Tongue (tissue), 3 donors: ENCODE measurements at places on chromosomes 12 and 14.
A peak's percentile ranks its signal among the peaks of the same experiment; 100 is the strongest.

DNA sequence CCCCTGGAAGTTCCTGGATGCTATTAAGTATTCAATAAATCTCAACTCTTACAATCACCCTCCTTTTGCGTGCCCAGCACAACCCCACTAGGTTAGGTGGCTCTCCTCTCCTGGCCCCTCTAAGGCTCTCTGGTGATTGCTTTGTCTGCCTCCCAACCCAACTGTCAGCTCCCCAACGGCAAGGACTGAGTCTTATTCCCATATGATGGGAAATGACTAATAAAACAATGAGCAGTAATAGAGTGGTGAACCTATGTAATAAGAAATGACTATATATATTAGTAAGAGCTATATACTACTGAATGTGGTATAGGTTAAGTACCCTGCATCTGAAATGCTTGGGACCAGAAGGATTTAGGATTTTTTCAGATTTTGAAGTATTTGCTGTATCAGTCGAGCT lies 8.1 kb downstream of the APPL2 start:
- no peak for DNase-seq

- no peak for DNase-seq
Observed at GRCh38 chr12:131264635-131265034, 310.9 kb downstream of the ADGRD1 start.

DNA sequence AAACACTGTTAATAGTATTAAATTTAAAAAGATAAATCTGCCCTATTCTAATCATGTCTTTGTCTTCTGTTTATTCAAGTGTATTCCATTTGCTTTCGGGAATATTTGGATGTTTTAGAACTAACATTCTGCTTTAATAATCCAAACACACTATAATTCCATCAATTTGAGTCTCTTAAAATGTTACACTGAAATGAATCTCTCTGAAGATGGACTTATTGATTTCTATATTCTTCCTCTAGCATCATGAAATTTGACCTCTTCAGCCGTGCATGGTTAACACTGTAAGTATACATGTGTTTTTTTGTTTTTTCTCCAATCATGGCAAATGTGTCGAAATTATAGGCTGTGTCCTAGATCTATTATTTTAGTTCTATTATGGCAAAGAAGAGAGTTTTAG lies 339.2 kb downstream of the ACSS3 start:
- DNase-seq = no peak

DNA sequence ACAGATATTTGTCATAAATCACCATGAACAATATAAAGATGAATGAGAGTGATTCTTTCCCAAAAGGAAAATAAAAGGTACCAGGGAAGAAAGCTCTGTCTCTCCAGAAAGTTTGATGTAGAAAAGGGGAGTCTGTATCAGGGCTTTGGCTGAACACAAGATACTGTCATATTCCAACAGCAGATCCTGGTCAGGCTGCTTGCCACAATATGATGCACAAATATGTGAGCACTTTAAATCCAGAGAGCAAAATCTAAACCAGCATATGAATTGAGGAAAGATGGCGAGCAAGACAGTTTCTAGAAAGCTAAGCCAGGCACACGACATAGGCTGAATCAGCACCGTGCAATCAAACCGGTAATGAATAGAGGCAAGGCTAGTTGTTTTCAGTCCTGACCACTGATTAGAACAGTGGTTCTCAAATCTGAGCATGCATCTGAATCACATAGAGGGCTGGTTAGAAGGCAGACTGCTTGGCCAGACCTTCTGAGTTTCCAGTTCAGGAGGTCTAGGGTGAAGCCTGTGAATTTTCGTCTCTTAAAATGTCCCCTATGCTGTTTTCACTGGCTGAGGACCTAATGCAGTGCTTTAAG lies 60.7 kb downstream of the PLCZ1 start:
- DNase-seq = no peak

GRCh38 chr14:94897561-94897960 lies 127.6 kb upstream of the GSC start:
- peak; percentile 50 for DNase-seq

DNA sequence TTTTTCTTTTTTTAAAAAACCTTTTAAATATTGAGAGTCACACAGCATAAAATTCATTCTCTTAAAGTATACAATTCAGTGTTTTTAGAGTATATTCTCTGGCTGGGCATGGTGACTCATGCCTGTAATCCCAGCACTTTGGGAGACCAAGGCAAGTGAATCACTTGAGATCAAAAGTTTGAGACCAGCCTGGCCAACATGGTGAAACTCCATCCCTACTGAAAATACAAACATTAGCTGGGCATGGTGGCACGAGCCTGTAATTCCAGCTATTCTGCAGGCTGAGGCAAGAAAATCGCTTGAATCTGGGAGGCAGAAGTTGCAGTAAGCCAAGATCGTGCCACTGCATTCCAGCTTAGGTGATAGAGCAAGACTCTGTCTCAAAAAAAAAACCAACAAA lies 68.4 kb upstream of the BCAT1 start:
- DNase-seq = no peak

DNA sequence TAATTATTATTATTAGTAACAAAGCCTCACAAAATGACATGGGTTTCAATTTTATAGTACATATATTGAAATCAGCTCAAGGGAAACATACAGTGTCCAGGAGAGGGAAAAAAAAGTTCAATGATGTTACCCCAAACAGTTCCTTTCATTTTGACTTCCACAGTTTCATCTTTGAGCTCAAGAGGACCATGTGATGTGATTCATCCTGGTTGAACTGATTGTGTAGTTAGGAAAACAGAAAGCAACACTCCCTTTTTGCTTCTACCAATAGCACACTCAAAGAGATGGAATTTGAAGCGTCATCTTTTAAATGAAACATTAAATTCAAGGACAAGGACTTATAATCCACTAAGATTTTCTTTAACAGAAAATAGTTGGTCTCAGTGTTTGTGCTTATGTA lies 461.0 kb downstream of the FOXG1 start:
- no peak for DNase-seq

GRCh38 chr14:30584058-30584630 lies 25.2 kb downstream of the G2E3 start:
- DNase-seq = no peak

DNA sequence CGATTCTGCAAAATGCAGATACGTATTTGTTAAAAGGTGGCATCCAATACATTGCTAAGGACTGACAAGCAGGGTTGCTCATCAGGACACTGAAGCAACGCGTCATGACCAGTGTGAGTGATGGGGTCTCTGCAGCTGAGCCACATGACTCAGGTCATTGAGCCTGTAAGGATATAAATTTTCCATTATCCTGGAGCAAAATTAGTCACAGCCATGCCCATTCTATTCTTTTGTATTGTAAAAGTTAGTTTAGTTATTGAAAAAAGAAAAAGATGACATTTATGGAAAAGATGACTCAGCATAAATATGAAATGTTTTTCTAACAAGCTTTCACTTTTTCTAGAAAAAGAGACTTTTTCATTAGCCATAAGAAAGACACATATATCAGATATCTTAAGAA lies 268.0 kb upstream of the TMEM132C start:
- DNase-seq = no peak

DNA sequence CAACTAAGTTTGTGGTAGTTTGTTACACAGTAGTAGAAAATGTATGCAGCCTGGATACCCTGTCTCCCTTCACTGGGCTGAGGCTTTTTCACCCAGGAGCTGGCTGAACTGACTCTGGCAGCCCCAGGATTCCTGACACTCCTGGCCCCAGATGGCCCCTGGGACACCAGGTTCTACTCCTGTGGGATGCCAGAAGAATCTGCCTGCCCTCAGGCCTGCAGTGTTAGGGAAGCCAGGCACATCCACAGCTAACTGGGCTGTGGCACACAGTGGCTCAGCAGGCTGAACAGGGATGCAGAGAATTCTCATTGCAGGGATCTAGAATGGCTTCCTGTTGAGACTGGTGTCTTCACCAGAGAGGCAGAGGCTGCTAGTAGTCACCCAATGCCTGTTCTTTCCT lies 8.5 kb downstream of the IFI27 start:
- no peak for DNase-seq

- no peak for DNase-seq
Observed at GRCh38 chr14:80978403-80978802, 23.0 kb downstream of the TSHR start.

DNA sequence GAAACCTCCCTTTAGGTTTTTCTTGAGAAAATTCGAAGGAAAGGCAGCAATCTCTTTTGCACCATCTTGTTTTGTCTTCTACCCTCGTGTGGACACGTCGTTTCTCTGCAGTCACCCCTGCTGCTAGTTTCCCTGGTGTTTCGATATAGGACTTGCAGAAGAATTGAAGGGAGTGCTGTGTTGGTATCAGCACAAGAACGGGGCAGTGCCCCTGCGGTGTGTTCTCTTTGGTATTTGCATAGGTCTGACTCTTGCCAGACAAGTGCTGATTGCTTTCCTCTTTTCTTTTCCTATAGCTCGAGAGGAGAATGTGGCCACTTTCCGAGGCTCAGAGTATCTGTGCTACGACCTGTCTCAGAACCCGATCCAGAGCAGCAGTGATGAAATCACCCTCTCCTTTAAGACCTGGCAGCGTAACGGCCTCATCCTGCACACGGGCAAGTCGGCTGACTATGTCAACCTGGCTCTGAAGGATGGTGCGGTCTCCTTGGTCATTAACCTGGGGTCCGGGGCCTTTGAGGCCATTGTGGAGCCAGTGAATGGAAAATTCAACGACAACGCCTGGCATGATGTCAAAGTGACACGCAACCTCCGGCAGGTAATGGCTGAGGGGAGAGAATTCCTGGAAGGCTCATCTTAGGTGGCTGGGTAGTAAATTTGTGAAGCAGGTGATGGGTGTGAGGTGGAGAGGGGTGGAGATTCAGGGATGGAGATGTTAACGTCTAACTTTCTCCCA lies 474.8 kb downstream of the NRXN3 start:
- DNase-seq = no peak

DNA sequence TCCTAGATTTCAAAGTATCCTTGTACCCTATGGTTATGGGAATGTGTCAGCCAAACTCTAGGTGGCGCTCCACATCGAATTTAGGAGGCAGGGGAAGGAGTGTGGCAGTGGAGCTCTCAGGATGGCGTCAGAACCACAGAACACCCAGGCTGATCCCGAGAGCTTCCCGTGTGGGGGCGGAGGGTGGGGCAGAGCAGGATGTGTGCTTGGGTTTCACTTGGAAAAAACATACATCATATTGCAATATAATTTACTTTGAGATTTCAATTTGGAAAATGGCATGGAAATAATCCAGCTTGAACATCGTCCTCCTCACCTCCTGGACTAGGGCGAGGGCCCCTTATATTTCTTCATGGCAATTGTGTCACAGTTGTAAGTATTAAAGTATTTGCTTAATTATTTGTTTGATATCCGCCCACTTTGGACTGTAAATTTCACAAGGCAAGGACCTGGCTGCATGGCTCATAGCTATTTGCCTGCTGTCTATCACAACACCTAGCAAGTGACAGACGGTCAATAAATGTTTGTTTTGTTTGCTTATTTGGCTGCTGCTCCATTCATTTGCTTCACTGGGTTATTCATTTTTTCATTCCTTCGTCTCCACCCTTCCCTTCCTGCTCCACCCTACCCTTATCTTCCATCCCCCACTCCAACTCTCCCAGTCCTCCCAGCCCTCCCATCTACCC lies 221.5 kb upstream of the HMGA2 start:
- DNase-seq = peak; percentile 92

DNA sequence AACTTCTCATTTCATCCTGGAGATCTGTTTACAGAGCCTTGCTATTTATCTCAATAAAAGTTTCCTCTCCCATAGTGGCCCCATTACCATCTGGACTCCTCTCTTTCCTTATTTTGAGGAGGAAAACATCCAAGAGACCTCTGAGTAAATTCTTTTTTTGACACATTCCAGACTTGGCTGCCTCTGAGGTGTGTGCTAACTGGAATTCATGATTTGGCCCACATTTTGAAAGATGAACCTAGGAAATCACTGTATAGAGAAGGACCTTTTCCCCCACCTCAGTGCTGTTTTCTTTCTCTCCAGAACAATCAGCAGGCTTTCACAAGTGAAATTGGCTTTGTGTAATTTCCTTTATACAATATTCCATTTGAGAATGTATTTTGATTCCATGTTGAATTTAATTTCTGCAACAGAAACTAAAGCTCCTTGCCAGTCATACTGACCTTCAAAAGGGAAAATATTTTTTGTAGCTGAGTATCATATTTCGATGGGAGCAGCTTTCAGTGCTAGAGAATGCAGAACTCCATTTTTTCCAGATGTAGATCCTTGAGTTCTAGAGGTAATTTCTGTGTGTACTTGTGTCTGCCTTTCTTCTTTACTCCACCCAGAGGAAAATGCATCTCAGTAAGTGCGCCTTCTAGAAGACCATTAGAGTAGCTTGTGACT lies 244.9 kb upstream of the RGS6 start:
- peak; percentile 74 for DNase-seq

GRCh38 chr14:99538733-99539132 lies 57.5 kb downstream of the CCNK start:
- no peak for DNase-seq

- DNase-seq = no peak
Observed at GRCh38 chr14:51828017-51828797, 32.2 kb upstream of the GNG2 start.

- DNase-seq = no peak
Observed at GRCh38 chr12:45166056-45166455, 49.8 kb upstream of the ANO6 start.

- DNase-seq = no peak
Observed at GRCh38 chr12:6996040-6996441, 22.2 kb downstream of the LPCAT3 start.

DNA sequence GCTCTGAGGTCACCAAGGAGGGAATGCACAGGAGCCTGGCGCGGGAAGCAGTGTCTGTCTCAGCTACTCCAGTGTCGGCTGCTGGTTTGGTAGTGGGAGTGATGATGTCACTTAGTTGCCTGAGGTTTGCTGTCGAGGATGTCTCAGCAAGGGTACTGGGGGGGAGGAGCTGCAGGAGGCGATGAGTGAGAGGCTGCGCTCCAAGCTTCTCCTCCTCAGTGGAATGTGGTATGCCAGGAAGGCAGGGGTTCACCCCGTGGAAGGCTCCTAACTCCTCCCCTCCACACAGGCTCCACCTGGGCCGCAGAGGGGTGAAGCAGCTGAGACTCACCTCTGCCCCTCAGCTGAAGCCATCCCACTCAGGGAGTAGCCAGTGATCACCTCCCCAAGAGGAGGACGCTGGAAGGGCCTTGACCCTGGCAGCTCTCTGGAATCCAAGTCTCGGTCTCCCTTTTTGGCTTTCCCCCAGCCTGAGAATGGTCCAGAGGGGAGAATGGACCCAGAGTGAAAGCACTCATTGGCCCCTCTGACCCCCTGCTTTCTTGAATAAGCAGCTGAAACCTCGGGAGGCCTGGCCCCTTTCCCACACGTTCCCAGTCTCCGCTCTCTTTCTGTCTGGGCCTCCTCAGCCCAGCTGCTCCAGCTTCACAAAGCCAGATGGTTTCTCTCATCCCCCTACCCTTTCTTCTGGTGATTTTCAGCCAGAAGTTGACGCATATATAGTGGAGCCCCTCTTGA lies 178.9 kb upstream of the FKBP4 start:
- peak; percentile 74 for DNase-seq

- DNase-seq = no peak
Observed at GRCh38 chr12:39860695-39861094, 241.1 kb upstream of the ABCD2 start.

DNA sequence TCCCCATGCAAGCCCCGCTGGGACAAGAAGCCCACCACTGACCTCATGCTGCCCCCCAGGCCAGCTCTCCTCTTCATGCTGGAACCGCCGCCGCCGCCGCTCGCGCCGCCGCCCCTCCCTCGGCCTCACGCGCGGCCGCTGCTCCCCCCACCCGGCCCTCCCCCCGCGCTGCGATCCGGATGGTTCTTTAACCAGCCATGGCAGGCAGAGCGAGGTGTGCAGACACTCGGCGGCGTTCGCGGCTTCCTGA lies at the start of gene DCAF5:
Gene DCAF5, minus strand, starts transcription at position 218 of the 250 bp plus-strand sequence. Its CDS starts 141 bp downstream, at position 77.
- DNase-seq = no peak
